Activated T-helper 17 cell treated with anti-CD3 and anti-CD28 coated beads, Interleukin-2, amount 50 U/mL, for 72 hours (primary cell): ENCODE measurements at places on chromosomes 6 and 20. TPM values are rescaled to one million over a fixed set of nuclear protein-coding genes. Genes with fewer than 3 reads are reported as not detected.

DNA sequence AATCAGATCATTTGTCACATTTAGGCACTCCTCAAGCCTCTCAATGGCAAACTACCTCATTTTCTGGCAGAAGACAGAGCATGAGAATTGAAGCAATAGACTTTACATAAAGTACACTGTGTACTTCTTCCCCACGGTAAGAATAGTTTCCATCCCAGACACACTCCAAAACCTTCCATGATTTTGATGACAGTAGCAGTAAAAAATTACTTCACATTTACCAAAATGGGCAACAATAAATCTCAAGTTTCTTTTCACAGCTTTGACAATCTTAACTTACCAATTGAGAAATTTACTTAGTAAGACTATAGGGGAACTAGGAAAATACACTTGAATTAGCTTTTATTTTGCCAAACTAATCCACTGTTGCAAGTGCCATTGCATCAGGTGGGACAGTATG, 353.8 kb downstream of the HAO1 start:
- ATAC-seq: no peak

DNA sequence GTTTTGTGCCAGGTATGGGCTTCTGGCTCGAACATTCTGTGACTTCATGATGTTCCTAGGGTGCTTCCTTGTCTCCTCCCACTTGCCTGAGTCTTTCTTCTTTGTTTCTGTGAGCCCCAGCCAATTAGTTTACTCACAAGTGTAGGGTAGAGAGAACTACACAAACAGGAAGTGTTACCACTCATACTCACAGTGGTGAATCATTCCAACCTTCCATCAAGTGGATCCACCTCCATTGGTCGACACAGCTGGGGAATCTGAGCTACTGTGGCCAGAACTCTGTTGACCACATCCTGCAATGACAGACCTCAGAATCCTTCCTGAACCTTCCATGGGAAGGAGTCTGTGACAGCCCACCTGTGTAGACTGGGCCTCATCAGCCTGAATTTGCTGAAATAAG, 76.8 kb downstream of the UNC5CL start:
- peak; percentile 98 for ATAC-seq

DNA sequence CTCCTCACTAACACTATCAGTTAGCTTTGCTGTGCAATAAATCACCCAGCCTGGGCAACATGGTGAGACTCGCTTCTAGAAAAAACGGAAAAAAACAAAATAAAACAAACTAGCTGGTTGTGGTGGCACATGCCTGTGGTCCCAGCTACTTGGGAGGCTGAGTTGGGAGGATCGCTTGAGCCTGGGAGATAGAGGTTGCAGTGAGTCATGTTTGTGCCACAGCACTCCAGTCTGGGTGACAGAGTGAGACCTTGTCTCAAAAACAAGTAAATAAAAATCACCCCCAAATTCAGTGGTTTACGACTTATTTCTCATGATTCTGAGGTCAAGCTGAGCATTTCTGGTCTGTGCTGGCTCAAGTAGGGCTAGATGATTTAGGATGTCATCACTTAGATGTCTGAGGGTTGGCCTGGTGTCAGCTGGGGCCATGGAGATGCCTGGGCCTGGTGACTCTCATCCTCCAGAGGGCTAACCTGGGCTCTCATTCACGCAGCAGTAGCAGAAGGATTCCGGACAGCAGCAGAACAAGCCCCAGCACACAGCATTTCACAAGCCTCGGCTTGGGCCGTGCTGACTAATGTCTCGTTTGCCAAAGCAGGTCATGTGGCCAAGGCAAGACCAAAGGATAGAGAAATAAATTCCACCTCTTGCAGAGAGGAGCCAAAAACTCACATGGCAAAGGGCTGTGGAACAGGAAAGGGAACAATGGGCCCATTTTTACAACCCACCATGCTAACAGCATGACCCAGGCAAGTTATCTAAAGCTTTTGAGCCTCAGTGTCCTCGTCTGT, 32.5 kb downstream of the MGME1 start:
- no peak for ATAC-seq

DNA sequence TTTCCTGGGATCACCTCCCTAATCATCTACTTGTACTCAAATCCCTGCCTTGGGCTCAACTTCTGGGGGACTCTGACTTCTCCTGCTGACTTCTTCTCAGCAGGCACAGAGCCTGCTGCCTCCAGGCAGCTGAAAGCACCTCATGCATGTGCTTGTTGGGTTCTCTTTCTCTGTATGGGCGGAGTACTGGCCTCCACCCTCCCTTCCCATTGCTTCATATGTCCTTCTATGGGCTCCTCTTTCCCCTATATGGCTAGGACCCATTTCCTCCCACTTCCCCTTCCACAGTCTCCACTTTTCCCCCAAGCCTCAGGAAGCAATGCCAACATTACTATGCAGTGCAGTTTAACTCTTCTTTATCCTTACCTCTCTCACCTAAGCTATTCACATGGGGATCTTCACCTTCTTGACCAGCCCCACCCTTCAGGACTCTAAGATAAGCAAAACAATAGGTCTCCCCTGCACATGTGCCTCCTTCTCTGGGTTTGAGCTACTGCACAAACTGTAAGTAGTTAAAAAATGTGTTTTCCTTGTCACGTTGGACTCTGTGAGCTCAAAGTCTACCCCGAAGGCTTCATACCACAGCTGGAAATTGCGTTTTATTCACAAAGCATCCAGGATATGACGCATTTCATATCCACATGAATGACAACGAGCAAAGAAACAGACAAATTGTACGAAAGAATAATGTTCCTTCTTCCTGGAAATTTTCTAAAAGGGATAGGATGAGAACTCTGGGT, 93.7 kb downstream of the CDS2 start:
- no peak for ATAC-seq

DNA sequence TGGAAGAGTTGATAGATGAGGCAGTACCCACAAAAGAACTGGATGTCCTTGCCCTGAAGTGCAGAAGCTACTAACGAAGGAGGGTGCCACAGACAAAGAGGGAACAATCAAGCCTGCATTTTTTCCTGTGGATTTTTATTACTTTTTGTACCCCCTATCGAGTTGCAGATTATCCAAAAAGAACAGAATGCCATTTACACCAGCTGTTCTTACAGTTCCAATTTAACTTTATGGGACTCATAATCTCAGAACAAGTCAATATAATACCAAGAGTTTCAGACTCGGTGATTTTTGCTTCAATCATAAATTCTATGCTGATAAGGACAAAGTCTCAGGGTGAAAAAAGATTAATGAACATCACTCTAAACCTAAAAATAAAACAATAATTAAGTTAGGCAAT, 4.0 kb upstream of the CNKSR3 start:
- no peak for ATAC-seq

- ATAC-seq: peak; percentile 8
These were observed 544 bp upstream of the KHDC1 start for GRCh38 chr6:73263570-73263909.

- no peak for ATAC-seq
These were observed 825.7 kb upstream of the MAP3K7 start for GRCh38 chr6:91412532-91412931.

DNA sequence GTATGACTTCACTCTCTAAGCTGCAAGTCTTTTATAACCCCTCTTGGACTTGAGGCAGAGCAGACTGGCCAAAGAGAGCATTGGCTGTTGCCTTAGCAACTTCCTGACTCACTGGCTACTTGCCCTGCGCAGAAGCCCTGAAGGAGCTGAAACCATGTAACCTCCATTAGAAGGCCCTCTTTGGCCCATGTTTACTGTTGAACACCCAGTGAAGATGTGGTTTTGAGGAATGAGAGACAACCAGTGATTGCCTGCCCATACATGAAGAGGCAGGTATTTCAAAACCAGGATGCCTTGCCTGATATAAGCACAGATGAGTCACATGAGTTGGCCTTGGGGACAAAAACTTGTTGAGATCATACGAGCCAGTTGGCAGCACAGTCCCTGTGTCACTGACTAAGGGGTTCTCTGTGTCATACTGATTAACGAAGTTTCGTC, 182.5 kb downstream of the EDN1 start:
- no peak for ATAC-seq

DNA sequence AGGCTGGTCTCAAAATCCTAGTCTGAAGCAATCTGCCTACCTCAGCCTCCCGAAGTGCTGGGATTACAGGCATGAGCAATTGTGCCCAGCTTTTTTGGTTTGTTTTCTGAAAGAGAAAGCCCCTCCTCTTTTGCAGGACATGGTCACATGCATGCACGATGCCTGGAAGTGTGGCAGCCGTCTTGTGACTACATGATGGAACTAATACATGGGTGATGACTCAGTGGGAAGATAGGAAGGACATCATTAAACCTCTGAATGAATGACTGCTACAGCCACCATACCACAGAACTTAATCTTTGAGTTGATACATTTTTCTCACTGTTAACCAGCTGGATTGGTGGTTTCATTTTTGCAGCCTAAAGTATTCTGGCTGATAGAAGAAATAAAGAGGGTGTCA, 13.4 kb upstream of the CTNNBL1 start:
- peak; percentile 44 for ATAC-seq

DNA sequence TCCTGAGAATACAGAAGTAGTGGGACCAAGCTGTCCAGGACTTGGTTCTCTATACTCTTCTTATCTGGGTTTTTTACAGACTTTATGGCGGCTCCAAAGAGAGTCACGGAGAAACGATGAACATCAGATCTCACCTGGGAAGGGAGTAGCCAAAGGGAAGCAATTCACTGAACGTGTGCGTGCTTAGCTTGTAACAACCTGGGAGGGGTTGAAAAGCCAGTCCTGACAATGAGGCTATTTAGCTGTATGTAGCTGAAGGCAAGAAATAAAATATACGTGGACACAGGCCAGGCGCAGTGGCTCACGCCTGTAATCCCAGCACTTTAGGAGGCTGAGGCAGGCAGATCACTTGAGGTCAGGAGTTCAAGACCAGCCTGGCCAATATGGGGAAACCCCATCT, 18.2 kb upstream of the RBL1 start:
- no peak for ATAC-seq

GRCh38 chr20:48278961-48279481, 493.7 kb upstream of the SULF2 start:
- ATAC-seq: no peak

DNA sequence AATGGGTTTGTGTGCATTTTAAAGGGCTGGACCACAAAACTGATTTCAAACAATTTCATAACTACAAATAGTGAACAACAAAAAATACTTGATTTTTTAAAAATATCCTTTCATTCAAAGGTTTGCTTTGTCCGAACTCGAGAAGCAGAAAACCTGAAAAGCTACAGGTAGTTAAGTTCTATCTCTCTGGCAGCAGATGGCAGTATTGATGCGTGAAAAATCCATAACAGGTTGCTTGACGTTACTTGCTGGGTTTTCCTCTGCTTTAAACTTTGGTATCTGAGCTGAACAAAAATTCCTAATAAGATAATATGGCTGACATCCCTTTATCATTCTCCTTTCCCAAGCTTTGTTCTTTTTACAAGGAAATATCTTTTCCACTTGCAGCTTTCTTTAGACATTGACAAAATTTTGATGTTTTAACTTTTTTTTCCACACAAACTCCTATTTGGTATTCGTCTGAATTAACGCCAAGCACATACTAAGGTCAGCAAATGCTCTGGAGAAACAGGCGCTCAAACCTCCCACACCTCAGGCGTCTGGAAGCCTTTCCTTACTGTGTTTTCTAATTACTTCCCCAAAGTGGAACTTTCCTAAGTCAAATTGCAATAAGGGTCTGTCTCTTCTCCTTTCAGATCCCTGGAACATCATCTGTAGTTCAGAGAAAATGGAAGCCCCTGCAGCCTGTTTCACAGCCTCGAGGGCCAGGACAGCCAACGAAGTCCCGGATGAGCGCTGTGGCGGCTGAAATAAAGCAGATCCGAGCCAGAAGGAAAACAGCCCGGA, 50.3 kb upstream of the GFRAL start:
- no peak for ATAC-seq

- ATAC-seq: no peak
These were observed 25.7 kb downstream of the TPX2 start for GRCh38 chr20:31764641-31765305.

GRCh38 chr6:91213229-91213901, 626.5 kb upstream of the MAP3K7 start:
- no peak for ATAC-seq

DNA sequence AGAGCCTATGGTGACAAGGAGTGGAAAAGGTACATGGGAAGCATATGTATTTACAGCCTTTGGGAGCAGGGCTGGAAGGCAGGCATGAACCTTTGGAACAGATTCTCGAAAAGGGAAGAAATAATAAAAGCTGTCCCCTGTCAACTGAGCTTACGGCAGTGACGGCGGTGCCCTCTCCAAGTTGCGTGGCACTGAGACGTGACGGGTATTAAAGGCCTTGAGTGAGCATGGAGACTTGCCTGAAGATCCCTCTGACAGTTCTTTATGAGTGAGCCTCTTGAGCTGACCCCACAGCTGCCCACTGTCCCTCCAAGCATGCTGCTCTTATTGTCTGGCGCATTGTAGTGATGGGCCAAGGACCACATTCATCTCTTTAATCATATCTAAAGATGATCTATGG, 388.5 kb downstream of the ZFAND3 start:
- no peak for ATAC-seq

DNA sequence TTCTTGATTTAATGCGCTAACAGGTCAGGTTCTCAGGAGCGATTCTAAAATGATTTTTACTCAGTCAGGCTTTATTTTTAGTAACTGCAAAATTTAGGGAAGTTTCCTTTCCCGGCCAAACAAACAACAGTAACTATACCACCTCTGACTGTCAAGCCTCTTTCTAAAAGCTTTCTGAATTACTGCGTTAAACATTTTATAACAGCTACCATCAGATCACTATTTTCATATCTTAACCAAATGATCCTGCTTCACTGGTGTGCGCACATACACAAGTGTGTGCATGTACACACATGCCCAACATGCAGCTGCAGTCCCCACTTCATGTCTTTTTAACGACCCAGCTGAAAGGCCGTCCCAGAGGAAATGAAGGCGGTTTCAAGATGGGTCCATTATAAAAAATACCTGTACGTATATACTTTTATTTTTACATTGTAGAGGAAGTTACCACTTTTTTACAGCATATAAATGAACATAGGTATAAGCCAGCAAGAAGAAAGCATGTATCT, 25.0 kb downstream of the TMEM242 start:
- no peak for ATAC-seq

GRCh38 chr6:52643158-52643557, 27.8 kb upstream of the TMEM14A start:
- no peak for ATAC-seq

GRCh38 chr20:15033269-15033668, 695.9 kb upstream of the FLRT3 start:
- ATAC-seq: no peak

GRCh38 chr20:49656304-49656703, 57.4 kb downstream of the B4GALT5 start:
- ATAC-seq: no peak

GRCh38 chr6:157706883-157707282, 116.2 kb upstream of the SNX9 start:
- ATAC-seq: no peak

GRCh38 chr6:158441716-158442215, 118.1 kb upstream of the TMEM181 start:
- ATAC-seq: no peak

GRCh38 chr6:36227379-36228228, 31.1 kb downstream of the BRPF3 start:
- ATAC-seq: no peak

Gene TSHZ2
- total RNA-seq: 29.8 TPM

Gene GABRR1
- not detected for total RNA-seq

Gene RBM38
- 63.0 TPM for total RNA-seq

Gene LY86
- not detected for total RNA-seq

Gene CAGE1
- 0.16 TPM for total RNA-seq

Gene OVOL2
- total RNA-seq: not detected

Gene OR12D3
- not detected for total RNA-seq
